ENCODE measurements at places on chromosomes 5 and 9.
A peak's percentile ranks its signal among the peaks of the same experiment; 100 is the strongest.

DNA sequence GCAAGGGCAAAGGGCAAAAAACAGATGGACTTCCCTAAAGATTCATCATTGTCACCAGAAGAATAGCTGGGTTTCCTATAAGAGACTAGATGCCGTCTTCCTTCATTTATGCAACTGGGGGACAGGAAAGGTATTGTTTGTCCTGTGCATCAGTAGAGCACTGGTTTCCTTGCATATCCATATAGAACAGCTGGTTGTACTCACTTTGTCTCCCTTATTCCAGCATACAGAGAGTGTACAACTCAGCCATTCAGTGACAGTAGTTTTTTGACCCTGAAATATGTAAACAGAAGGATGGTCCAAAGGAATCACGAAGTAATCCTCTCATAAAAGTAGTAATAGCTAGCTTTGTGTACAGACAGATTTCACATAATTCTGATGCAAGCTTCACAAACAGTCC is 22.5 kb upstream of the MAST4 start:
- DNase-seq, result no peak

GRCh38 chr5:137612576-137612975 is 113.5 kb upstream of the SPOCK1 start:
- no peak for DNase-seq

DNA sequence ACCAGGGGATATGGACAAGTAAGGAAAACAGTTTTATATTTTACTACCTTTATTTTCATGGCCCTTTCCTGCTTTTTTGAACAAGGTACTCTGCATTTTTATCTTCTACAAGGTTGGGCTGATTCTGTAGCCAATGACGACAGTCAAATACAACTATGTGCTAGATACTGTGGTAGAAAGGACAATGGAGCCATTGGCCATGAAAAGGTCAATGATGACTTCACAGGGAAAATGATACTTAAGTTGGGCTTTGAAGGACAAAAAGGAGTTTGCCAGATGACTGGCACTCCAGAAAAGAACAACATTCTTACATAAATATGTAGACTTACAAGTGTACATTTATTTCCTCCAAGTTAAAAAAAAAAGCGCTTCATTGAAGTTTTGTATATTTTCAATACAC is 663 bp downstream of the INSL6 start:
- no peak for DNase-seq

GRCh38 chr5:16707869-16708192 is 91.0 kb upstream of the RETREG1 start:
- DNase-seq, result no peak

GRCh38 chr5:133531178-133531577 is 81.2 kb downstream of the FSTL4 start:
- DNase-seq, result no peak

DNA sequence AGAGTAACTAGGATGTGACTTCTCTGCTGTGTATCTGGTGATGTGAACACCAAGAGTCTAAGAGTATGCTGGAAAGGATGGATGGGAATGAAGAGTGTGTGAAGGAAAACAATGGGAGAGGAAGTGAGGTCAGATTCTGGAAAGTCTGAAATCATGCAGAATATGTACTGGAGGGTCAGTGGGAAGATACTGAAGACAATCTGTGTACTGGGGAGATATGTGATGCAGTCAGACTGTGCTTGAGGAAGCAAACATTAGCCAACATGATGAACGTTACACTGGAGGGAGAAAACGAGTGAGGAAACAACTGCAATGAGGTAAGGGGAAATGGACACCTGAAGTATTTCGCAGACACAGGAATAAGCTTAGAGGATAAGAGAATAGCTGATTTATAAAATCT is 105.7 kb downstream of the NR3C1 start:
- DNase-seq, result no peak

DNA sequence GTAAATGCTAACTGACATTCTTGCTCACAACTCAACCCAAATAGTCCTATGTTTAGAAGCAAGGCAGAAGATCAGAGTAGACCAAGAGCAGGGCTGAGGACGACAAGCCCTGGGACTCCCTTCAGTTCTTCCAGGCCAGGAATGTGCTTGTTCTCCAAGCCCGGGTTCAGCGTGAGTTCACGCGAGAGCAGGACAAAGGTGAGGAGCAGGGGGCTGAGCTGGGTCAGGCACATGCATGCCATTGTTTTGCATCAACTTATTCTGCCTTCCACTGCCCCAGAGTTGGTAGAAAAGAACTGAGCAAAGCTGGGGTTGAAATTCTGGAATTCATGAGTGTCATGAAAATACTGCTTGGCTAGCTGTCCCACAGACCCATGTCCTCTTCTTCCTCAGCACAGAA is 206.5 kb downstream of the PAX5 start:
- no peak for DNase-seq

DNA sequence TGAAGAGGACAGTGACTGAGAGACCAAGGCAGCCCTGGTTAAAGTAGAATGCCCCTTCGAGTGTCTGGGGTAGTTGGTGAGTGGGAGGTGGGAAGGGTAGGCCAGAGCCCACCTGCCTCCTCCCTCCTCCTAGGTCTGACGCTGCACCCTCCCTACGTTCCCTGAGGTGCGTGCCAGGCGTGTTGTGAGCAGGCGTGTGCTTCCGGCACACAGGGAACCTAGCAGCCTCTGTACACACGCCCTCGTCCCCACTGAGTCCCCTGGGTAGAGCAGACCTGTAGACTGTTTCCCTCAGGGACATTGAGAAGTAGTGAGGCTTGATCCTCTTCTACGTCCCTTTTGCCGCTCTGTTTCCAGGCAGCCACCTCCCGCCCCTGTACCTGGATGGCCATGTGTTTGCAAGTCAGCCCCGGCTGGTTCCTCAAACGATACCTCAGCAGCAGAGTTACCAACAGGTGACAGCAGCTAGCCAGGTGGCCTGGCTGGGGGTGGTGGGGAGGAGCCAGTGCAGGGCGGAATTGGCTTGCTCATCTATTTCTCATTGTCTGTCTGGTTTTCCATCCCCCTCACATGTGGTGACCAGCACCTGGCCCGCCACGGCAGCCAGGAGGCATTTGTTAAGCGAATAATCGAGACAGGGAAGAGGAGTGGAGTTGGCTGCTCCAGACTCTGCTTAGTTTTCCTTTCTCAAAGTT is 16.8 kb upstream of the POMT1 start:
- DNase-seq, result no peak

DNA sequence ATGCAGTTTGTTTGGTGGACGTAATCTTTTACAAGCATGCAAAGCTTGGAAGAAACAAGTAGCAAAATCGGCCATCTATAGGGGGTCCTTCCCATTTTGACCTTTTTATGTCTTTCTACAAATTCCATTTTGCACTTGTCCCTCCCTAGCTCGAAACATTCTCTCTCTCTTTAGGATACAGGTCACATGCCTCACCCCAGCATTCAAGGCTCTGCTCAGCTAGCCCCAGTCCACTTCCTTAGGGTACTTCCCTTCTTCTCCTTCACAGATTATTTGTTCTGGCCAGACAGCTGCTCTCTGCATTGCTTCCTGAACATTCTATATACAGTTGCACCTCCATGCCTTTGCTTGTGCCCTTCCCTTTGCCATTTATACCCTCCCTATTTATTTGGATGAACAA is 31.7 kb upstream of the TRIM14 start:
- no peak for DNase-seq

- DNase-seq, result peak; percentile 4
These were observed 318.3 kb upstream of the IRX4 start for GRCh38 chr5:2201011-2201410.

GRCh38 chr5:56585461-56585860 is 229.9 kb upstream of the MAP3K1 start:
- DNase-seq, result no peak

- no peak for DNase-seq
These were observed 272.1 kb downstream of the RASEF start for GRCh38 chr9:82790875-82791274.

- DNase-seq, result no peak
These were observed 95.8 kb upstream of the SPATA31C2 start for GRCh38 chr9:88234114-88234513.

DNA sequence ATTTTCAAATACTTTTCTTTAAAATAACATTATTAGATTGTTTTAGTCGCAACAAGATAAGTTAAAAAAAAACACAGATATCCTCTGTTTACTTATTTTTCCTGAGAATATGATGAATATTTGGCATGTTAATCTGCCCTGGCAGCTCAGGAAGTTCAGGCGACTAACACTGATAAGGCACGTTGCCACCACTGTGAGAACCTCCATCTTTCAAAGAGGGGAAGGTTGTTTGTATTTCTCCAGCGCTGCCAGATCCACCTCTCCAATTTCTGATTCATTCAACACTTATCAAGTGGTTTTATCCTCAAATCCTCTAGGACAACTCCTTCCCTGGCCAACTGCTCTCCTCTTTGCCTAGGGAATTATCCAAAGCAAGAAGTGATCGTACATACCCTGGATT is 21.8 kb downstream of the CTNNAL1 start:
- no peak for DNase-seq

- DNase-seq, result no peak
These were observed 310.2 kb downstream of the AGTPBP1 start for GRCh38 chr9:85431339-85432102.

DNA sequence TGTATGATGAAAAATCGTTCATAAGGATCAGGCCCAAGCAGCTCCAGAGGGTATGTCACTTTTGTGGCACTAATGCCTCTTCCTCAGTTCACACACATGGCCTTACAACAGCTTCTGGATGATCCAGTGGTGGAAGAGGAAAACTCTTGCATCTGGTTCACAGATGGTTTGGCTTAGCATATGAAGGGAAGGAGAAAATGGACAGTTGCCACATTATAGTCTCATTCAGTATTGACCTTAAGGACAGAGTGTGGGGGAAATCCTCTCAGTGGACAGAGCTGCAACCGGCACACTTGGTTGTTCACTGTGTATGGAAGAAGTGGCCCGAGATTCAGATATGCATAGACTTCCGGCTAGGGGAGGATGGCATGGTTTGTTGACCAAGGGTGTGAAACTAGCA is 22.8 kb downstream of the C9orf57 start:
- DNase-seq, result no peak

DNA sequence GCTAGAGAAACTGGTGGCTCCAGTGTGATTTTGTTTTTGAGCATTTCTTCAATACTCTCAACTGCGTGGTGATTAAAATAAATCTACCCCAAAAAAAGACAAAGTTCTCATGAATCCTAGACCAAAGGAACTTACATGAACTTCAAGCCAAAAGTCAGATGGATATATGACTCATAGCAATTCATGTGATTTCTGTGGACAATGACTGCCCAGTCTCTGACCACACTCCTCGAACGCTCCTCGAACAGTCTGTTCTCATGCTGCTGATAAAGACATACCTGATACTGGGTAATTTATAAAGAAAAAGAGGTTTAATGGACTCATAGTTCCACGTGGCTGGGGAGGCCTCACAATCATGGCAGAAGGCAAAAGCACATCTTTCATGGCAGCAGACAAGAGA is 46.4 kb upstream of the CEP78 start:
- no peak for DNase-seq

DNA sequence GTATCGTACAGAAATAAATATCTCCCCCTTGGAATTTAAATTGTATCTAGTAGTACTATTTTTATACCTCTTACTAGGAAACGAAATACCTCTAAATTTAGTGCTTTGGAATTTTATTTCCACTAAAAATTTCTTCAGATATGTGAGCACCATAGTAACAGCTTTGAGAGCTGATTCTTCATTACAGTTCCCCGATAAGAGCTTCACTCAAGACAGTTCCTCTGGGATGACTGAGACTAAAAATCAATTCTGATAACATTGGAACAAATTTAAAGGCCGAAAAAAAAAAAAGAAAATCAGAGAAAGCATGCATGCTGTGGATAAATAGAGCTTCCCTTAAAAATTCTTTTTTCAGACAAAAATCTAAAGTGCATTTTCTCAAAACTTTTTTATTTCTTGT is 68.5 kb upstream of the MEF2C start:
- no peak for DNase-seq

- DNase-seq, result no peak
These were observed 53.8 kb upstream of the PAPPA start for GRCh38 chr9:116099821-116100220.

GRCh38 chr9:22210936-22211335 is 201.8 kb upstream of the CDKN2B start:
- DNase-seq, result no peak

GRCh38 chr5:132033122-132033521 is 21.7 kb upstream of the ACSL6 start:
- DNase-seq, result no peak

DNA sequence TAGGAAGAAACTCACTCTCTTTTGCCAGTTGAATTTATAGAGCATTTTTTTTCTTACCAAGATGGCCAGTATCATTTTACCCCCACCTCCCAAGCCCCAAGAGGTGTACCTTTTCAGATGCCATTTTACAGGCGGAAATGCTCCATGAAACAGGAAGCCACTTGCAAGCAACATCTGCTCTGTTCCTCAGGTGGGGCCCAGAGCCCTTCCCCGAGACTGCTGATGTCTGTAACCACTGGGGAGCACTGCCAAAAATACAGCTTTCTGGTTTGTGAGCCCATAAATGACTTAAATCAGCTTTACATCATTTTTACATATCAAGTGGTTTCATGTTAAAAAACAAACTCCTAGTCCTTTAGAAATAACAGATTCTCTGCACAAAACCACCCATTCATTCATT is 42.9 kb upstream of the GARNL3 start:
- DNase-seq, result no peak

Data from activated CD8-positive, alpha-beta memory T cell treated with anti-CD3 and anti-CD28 coated beads, Interleukin-2, amount 10 ng/mL, durations not matched to agents 7 days and 5 days (primary cell).